ENCODE measurements at places on chromosomes 5 and 9.

- no peak for DNase-seq
These were observed 92.9 kb upstream of the GRHPR start for GRCh38 chr9:37329576-37329975.

DNA sequence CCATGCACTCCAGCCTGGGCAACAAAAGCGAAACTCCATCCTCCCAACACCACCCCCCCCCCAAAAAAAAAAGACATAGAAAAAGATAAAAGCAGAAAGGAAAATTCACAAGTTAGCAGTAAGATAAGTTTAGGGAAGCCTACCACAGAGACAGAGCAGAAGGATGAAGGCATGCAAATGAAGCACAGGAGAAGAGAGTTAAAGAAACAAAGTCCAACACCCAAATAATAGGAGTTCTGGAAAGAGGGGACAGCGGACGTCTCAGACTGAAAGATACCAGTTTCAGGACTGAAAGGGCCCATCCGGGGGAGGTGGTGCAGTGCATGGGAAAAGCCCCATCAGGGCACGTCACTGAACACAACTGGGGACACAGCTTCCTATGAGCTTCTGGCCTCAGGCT, 54.3 kb downstream of the OTULIN start:
- DNase-seq: no peak

DNA sequence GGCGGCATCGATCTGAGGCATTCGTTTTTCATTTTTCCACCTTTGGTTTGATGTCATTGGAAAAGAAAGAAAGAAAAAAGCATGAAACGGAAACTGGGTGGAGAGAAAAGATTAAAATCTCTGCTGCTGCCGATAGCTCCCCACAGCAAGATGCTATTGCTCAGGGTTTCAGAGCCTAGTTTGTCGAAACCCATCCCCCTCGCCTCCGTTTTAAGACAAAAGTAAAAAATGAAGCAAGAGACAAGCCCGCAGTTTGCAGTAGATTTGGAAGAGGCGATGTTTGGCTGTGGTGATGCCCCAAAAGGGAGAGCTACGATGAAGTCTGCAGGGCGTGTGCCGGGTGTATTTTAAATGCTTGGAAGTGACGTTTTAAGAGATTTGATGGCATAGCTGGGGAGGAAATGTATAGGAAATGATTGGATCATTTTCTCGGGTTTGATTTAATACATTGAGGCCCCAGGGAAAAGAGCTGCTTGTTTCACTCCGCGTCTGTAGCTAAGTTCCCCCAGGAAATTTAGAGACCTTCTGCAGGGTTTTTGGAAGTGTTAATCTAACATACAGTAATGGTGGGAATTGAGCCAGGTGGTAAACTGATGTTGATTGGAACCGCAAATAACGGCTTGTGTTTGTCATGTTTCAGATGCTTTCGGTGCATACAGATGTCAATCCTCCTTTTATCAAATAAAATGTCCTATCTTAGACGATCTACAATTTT, 909 bp downstream of the NDFIP1 start:
- DNase-seq: peak; percentile 27

GRCh38 chr5:175677571-175677970, 19.7 kb downstream of the HRH2 start:
- DNase-seq: no peak

GRCh38 chr9:117160254-117160653, 254.6 kb downstream of the ASTN2 start:
- DNase-seq: peak; percentile 2
